ENCODE measurements at places on chromosomes 3 and 15.

DNA sequence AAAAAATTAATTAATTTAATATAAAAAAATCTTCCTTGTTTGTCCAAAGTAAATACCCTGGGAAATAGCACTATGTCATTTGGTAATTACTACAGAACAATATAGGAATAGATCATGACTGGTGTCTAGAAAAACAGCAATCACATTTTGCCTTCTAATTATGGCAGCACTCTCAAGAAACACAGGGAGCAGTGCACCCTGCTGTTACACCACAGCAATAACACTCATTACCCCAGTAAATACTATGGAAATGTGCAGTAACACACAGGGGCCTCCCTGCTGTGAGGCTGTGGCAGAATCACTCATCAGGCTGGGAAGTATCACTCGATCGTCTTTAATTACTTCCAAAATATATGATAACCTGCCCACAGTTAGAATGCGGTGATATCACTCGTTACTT lies 646.0 kb downstream of the TUSC7 start:
- no peak for DNase-seq

DNA sequence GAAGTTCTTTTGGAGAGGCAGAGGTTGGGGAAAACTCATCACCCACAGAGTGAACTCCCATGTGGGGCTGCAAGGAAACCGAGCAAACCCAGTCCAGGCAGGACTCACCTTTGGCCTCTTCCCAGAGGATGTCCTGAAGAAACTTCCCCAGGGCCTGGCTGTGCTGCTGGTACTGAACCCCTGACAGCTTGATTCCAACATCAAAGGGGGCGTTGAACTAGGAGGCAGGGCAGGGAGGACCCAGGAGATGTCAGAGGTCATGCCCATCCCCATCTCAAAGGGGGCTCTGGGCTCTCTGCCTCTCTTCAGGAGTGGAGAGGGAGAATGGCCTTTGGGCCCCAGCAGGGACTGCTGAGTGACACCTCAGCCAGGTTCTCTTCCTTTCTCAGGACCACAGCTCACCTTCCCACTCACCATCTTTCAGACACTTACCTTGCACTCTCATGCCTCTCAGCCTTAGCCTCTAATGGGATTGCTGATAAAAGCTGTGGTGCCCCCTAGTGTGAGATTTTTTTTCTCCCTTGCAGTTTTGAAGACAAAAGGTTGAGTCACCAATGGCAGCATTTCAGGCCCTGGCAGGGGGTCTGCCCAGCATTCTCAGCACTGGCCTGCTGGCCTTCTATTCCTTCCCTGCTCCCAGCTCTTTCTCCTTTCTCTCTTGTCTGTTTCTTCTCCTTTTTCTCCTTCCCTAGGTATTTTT lies 6.0 kb downstream of the GHRL start:
- DNase-seq, result no peak

DNA sequence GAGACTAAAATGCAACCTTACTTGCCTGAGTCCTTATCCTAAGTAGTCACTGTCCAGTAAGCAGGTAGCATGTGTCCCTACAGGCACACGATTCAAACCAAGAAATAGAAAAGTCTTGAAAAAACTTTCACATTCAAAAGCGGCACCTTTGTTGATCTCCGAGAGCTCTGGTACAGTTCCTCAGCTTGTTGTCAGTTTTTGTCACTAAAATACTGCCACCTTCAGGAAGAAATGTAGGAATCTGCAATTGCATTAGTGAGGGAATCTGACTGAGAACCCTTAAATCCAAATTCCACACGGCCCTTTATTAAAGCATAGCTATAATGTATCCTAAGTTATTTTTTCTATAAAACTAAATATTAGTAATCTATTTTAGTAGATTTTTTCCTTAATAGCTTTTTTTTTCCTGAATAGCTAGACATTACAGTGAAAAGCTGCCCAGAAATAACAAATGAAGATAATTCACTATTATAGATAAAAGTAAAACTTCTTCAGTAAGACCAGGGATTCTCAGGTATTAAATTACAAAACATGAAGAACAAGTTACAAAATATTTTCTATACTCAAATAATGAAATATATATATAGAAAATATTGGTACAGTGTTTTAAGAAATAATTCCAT lies 44.0 kb downstream of the CCDC54 start:
- DNase-seq, result no peak

- DNase-seq, result no peak
Measured at GRCh38 chr3:32498992-32499391, 3.7 kb downstream of the CMTM6 start.
